ENCODE measurements at places on chromosomes 4 and X.

DNA sequence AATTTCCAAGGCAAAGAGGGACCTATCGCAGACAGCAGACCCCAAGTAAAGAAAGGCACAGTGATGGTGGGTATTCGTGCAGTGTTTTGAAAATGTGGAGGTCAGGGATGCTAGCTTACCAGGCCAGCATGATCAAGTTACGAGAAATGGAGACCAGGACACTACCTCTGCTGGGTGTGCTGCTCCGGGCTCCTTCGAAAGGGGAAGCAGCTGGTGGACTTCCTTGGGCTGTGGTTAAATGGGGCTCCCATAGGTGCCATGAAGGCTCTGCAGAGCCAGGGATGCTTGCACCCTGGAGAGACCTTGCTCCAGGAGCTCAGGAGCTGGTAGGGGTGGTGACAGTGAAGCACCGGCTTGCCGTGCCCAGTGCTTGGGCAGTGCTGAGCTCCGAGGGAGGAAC, 68.8 kb downstream of the TBL1X start:
- no peak for DNase-seq

- DNase-seq = peak; percentile 11
Measured at GRCh38 chrX:130523460-130524394, 121.9 kb downstream of the RBMX2 start.

DNA sequence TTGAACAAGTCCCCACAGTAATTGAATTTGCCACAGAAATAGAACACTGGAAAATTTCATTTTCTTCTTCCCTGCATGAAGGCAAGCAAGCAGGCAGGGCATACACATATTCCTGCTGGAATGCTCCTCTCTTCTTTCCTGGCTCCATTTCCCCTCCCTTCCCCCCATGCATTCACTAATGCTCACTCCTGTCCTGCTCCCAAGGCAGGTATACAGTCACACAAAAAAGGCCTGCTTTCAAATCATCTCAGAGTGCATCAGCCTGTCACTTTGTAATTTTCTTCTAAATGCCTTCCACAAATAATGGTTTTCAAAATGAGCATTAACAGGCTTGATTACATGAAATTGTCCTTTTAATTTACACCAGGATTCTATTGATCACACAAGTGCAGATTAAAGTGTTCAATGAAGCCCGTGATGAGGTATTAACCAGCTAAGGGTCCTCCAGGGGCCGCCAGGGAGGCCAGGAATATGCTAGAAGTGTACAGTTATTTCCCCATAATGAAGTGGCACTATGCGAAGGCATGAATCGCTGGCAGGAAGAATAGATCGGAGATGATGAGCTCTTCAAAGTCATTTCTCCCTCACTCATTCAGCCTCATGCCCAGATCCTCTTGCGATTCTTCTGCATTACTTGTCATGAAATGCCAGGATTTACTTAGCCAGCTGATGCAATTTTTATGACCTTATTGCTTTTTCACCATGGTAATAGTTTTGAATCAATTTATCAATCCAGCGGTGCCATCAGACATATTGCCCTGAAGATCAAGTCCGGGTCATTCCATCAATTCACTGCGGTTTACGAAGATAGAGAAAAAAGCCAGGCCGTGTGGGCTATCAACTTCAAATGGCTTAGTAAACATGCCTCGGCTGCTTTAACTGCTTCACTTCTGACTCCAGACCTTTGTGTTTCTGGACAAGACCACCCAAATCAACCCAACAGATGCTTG, 243.5 kb downstream of the GPAT3 start:
- no peak for DNase-seq

DNA sequence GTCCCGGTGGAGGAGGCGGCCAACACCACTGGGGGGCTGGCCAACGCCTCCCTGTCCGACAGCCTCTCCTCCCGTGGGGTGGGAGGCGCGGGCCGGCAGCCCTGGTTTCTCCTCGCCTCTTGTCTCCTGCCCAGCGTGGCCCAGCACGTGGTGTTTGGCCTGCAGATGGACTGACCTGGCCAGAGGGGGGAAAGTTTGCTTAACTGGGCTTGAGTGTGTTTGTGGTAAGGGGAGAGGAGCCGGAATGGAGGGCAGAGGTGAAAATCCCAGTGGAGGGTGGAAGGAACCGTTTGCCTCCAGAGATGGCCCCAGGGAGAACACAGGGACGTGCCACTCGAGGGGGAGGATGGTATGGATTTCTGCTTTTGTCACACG, 27.6 kb downstream of the NYX start:
- DNase-seq = no peak

DNA sequence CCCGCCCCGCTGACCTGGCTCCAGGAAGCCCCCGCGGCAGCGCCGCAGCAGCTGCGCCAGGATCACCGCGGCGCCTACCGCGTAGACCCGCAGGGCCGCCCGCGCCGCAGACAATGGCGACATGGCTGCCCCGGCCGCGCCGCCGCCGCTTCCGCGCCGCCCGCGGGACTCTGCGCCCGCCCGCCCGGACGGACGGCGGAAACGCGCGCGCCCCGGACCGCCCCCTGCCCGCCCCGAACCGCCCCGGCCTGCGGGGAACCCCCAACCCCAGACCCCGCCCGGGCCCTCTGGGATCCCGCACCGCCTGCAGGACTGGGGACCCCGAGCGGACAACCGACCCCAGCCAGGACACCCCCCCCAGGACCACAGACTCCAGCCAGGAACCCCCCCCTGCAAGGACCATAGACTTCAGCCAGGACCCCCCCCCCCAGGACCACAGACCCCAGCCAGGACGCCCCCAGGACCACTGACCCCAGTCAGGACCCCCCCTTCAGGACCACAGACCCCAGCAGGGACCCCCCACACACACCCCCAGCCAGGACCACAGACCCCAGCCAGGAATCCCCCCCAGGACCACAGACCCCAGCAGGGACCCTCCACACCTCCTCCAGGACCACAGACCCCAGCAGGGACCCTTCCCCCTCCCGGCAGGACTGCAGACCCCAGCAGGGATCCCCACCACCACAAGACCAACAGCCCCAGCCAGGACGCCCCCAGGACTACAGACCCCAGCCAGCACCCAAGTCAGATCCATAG, at the start of the genes DHRSX and ZBED1:
TSS of gene DHRSX (minus strand) at position 174 of the 756 bp plus-strand sequence. CDS start at position 123, 51 bp downstream.
TSS of gene ZBED1 (minus strand) at position 174 of the 756 bp plus-strand sequence. CDS start 10,257 bp downstream, outside the sequence.
- peak; percentile 21 for DNase-seq

DNA sequence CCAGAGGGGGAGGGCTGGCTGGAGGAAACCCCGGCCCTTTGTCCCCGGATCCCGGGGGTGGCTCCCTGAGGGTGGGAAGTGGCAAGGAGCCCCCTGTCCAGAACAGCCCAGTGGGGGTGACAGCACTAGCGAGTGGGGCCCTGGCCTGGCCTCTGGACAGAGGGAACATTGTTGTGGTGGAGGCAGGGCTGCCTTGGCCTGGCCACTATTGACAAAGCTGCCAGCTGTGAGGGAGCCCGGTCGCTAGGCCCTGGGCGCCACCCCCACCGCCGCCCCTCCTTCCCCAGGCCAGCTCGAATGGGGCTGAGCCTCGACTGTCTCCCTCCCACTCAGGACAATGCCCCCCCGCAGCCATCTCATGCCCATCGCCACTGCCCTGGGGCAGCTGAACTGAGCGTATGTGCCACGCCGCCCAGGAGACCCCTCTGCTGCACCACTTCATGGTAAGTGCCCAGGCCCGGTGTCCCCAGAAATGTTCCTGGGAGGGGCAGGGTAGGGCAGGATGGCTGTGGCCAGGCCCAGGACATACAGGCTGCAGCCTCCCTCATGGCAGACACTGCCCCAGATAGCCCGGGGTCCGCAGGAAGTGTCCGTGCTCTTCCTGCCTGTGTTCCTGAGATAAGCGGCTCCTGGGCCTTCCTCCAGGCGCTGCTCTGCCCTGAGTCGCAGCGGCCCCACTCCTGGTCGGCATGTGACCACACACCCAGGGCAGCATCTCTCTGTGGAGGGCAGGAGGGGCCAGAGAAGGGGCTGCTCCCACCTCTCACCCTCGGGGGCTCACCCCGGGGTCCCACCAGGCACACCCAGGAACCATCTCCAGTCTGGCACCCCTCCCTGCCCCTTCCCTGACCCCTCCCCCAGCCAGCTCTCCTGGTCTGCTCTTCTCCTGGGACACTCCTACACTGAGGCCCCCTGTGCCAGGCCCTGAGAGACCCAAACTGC, 1.4 kb downstream of the PLXNB3 start:
- DNase-seq = no peak

DNA sequence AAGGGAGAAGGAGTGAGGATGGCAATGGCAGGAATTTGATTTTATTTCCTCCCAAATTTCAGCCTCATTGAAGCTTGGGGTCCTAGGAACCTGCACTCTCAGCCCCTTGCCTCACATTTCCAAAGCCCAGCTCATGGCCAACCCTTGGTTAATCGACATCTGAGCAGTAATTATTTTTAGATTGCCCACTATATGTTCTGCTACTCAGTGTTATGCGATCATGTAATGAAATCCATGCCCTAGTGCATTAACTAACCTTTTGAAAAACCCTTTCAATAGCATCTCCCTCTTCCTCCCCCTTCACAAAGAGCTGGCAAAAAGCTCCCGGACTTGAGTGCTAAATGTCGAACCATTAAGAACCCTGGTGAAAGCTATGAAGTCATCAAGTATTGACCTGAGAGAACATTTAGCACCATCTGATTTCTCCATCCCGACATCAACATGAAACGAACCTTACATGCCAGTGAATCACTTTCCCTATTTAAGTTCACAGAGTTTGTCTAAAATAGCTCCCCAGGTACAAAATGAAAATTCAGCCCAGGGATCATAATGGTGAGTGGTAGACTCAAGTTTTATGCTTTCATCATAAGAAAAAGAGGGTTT, 59.2 kb upstream of the RPS6KA3 start:
- no peak for DNase-seq
